ENCODE measurements at places on chromosomes 2 and 18.

- DNase-seq = no peak
Measured at GRCh38 chr2:79717364-79718007, 204.6 kb downstream of the CTNNA2 start.

GRCh38 chr2:120385355-120386127, 39.6 kb downstream of the INHBB start:
- DNase-seq = no peak

GRCh38 chr2:128391679-128392078, 73.0 kb upstream of the HS6ST1 start:
- DNase-seq = no peak

DNA sequence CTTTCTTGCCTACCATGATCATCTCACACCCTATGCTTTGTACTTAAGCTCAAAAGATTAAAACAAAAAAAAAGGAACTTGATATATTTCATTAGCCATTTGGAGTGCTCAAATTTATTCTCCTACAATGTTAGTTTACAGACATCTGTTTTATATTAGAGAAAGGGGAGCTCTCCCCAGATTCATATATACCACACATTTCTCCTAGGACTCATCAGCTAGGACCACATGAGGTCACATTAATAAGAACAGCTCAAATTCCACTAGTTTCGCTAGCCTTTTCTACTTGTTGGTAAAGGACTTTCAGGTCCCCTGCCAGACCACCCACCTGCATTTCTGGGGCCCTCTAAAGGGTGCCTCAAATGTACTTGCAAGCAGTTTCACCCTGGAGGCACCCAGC, 151.2 kb upstream of the MMADHC start:
- no peak for DNase-seq

DNA sequence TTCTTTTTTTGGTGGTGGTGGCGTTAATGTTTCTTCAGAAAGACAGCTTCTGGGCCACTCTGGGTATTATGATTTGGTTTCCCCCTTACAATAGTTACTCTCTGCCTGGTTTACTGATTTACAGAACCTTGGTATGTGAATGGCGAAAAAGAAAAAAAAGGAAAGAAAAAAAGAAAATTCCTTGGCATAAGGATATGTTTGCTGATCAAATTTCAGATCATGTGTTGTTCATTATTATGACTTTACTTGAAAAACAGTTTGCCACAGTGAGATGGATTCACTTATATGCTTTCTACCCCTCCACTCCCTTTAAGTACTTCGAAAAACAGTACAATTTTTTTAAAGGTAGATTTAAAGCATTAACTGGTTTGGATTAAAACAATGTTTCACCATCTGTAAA, 21.0 kb downstream of the BCL11A start:
- DNase-seq = no peak

DNA sequence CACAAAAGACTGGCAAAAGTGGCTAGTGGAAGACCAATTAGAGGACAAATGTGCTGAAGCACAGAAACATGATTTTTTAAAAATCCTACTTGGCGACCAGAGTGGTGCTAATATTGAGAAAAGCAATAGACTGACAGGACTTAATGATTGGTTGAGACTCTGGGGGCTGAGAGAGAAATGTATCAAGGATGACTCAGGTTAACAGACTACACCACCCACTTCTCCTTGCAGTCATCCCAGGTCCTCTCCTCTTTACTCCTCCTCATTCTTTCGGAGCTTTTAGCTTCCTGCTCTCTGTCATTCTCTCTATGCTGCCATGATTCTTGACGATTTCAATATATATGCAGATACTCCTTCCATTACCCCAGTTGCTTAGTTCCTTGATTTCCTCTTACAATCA, 54.6 kb upstream of the CYTIP start:
- DNase-seq = no peak

DNA sequence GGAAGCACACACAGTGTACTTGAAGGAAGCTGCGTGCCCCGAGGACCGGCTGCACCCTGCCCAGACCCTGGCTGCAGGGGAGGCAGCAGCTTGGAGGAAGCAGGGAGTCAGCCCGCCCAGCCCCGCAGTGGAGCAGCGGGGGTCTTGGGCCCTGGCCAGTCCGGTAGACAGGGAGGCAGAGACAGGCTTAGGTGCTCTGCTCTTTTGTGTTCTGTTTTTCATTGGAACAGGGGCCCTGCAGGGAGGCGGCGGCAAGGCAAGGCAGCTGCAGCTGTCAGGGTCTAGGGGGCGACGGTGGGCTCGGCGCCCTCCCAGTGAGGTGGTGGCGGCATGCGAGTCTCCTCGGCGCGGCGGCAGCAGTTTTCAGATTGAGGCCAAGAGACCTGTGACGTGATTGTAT, 53.3 kb upstream of the TFCP2L1 start:
- DNase-seq = no peak

DNA sequence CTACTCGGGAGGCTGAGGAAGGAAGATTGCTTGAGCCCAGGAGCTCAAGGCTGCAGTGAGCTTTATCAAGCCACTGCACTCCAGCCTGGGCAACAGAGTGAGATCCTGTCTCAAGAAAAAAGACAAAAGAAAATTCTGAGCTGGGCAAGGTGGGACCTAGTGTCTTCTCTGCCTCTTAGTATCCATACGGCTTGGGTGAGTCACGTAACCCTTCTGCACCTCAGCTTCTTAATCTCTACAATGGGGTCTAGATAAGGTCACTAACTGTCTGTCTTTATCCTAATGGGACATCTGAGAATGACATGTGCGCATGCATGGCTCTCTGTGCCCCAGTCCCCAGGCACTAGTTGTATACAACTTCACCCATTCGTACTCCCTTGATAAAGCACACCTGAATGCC, 53.4 kb upstream of the TLK1 start:
- DNase-seq = no peak

GRCh38 chr2:38095996-38096861, 20.3 kb upstream of the CYP1B1 start:
- no peak for DNase-seq

GRCh38 chr18:37442477-37442876, 123.1 kb downstream of the CELF4 start:
- no peak for DNase-seq

DNA sequence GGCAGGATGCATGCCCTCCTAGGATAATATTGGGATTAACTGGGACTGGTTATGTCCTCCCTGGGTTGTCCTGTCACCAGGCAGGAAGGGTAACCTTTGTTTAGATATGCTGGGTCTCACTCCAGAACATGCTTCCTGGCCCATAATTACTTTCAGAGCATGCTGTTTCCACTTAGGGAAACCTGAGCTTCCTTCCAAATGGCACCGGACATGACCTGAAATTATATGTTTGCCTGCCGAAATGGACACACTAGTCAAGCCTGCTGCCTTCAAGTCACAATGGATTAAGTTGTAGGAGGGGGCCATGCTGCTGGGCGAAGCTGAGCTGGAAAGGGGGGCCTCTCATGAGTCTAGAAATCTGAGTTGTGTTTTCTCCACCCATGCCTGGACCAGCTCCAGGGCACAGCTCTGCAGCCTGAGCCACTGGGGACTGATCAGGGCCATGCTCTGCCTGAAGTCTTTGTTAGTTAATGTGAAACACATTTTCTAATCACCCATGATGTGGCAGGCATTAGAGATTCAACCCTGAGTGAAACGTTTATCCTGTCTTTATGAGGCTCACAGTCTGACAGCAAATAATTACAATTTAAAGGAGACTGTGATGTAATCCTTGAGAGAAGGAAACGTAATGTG, 273.3 kb downstream of the TNS1 start:
- DNase-seq = peak; percentile 74

GRCh38 chr2:208326016-208326415, 60.0 kb downstream of the PIKFYVE start:
- no peak for DNase-seq

- DNase-seq = no peak
Measured at GRCh38 chr2:83887757-83888156, 571.3 kb downstream of the SUCLG1 start.

DNA sequence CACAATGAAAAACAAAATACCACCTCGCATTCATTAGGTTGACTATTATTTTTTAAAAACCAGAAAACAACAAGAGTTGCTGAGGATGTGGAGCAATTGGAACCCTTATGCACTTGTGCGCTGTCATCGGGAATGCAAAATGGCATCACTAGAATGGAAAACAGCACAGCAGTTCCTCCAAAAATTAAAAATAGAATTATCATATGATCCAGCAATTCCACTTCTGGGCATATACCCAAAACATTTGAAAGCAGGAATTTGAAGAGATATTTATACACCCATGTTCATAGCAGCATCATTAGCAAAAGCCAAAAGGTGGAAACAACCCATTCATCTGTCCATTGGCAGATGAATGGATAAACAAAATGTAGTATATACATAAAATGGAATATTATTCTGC, 11.9 kb upstream of the NMUR1 start:
- DNase-seq = no peak

DNA sequence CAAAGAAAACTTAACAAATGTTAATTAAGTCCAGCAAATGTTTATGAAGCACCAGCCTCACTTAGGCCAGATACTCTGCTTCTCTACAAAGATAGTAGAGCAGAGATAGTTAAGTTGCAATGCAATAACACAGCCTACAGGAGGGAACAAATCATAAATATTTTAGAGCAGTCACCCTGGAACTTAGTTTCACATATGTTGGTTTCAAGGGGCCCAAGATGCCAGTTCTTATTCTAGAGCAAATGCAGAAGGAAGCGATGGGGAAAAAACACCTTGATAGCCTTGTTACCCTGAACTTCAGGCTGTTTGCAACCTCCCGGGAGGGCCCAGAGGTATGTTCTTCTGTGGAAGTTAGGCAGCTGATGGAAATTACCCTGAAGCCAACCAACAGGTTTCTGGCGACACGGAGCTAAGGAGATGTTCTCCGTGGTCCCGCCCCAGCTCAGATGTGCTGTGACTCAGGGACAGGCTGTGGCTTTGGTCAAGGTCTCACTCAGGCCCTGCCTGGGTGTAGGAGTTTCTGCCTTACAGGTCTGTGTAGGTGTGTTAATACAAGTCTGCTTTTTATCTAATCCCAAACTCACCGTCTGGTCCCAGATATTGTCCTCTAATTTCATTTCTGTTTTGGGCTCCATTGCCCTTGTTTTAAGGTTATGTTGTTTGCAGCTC, 3.8 kb downstream of the CTIF start:
- no peak for DNase-seq

- DNase-seq = no peak
Measured at GRCh38 chr2:98387478-98387877, 41.2 kb downstream of the CNGA3 start.

GRCh38 chr2:235206980-235207579, 255.3 kb downstream of the SH3BP4 start:
- no peak for DNase-seq

- no peak for DNase-seq
Measured at GRCh38 chr2:238093181-238094140, 6.7 kb upstream of the ESPNL start.
